Myocyte (in vitro differentiated cells): ENCODE measurements at places on chromosomes 7 and 10. TPM values are rescaled to one million over a fixed set of nuclear protein-coding genes. Genes with fewer than 3 reads are reported as not detected.

The NKX1-2 gene
- not detected in 2 replicates for total RNA-seq

The LRIT1 gene
- total RNA-seq = 0.11 TPM in 1 of 2 replicates, not detected in the other

The VENTX gene
- 0.05 TPM in 1 of 2 replicates, not detected in the other for total RNA-seq

The ASB10 gene
- total RNA-seq = 0.99 TPM in 1 of 2 replicates, not detected in the other

The BAMBI gene
- total RNA-seq = 0.47 and 4.6 TPM in 2 replicates

The HIP1 gene
- 26.7 and 59.5 TPM in 2 replicates for total RNA-seq

The MSS51 gene
- total RNA-seq = 6.6 and 8.1 TPM in 2 replicates

The CPA4 gene
- total RNA-seq = 4.0 and 5.7 TPM in 2 replicates

The NOD1 gene
- total RNA-seq = 12.0 and 14.1 TPM in 2 replicates

DNA sequence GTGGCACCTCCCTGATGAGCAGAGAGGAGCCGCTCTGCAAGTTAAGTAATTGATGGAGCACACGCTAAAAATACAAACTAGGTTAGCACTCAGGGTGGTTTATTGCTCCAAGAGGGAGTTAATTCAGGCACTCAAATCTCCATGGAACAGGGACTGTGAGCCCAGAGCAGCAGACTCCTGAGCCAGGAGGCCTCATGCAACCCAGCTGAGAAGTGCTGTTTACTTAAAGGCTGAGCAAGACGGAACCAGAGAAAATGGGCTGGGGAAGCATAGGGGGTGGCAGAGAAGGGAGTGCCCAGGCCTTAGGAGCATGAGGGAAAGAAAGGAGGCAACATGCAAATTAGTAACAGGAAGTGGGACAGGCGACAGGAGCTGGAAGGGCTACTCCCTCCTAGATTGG is 174.1 kb downstream of the KCNMA1 start:
- DNase-seq = no peak

DNA sequence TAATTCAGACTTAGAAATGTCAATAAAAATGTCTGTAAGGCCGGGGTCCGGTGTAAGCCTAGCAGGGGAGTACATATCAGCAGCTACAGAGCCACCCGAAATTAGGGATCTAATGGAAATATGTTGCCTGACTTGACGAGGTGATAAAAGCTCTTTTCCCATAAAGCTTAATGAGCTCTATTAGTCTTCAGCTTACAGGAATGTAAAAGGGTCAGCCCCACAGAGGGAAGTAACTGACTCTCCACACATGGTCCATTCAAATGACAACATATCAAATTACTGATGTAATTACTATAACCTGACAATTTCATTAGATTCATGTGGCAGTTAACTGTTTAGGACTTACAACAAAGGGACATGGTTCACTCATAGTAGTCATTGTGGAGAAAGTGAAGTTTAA is 62.3 kb downstream of the ATE1 start:
- DNase-seq = no peak

DNA sequence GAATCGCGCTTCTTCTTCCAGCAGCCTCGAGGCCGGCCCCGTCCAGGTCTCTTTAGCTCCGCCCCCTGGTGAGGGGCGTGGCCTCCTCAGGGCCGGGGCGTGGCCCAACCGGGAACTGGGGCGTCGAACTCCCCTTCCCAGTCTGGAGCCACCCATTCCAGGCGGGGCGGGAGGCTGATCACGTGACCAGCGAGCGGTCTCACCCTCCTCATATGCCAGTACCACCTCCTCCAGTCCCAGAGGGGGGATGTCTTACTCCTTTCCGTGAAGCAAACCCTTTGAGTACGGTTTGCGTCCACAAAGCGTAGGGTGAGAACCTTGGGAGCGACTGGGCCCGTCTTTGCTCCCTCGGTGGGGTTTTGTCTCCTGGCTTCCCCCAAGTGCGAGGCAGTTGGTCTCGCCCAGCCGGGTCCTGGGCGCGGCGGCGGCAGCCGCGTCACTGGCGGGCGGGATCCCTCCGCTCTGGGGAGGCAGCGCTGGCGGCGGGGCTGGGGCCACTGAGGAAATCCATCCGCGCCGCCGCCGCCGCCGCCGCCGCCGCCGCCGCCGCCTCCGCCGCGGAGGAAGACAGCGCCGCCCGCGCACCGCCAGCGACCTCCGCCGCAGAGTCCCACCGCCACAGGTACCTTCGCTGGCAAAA is at the start of gene GNB2:
TSS of gene GNB2 (plus strand) at position 439 of the 640 bp plus-strand sequence. CDS start 2,526 bp downstream, outside the sequence.
- peak; percentile 100 for DNase-seq

DNA sequence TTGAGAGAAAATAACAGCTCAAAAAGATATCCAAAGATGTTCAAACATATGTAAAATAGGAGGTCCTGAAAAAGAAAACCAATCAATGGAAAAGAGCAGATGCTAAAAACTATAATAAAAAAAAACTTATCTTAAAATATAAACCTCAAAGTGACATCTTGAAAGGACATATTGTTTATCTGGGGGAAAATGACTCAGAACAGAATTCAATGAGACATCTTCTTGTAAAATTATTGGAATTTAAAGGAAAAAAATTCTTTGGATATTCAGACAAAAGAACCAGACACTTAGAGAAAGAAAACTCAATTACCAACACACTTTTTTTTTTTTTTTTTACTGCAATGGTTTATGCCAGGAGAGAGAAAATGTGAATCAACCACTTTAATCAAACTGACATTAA is 58.9 kb downstream of the NAMPT start:
- no peak for DNase-seq

DNA sequence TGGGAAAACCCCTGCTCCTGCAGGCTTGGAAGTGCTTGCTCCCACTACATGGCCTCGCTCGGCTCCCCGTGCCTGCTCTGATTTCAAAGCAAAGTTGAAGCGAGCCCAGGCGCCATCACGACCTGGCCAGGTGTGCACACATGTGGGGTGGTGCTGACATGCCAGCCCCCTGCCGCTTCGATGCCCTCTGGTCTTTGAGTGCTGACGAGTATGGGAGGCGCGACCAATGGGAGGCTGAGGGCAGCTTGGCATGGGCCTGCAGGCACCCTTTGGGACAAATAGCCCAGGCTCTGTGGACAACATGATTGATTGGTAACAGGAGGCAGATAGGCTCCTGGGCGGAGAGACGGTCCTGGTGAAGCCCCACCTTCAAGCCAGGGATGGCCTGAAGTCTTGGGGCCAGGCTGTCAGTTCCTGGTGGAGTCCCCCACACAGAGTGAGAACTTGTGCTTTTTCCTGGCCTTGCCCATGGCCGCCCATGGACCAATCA is 252.4 kb upstream of the SEMA3A start:
- DNase-seq = no peak

DNA sequence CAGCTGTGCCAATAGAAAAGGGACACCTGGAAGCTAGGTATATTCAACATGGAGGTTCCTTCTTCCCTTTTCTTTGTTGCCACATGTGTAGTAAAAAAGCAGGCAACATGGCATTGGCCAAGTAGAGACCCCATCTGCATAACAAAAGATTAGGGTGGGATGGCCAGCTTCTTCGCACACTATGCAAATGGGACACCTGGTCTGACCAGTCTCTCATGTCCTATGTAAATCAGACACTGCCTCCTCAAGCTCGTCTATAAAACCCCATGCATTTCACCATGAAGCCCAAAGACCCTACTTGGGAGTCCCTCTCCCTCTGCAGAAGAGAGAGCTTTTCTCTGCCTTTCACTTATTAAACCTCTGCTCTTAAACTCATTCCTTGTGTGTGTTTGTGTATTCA is 53.9 kb downstream of the MYL10 start:
- no peak for DNase-seq

- no peak for DNase-seq
Measured at GRCh38 chr7:21472029-21472428, 44.1 kb downstream of the SP4 start.

DNA sequence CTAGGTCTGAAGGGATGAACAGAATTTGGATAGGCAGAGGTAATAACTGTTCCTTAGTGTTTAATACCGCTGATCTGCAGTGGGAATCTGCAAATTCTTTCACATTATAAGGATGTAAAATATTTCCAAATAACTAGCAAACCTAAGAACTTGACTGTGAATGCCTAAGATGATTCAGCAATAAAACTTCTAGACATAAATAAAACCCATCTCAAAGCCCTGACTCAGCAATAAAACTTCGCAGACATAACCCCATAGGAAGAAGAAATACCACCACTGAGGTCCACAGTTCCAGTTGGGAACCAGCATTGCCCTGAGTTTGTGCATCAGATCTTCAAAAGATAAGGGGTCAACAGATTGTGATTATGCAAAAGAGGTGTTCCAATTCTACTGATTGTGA is 354.2 kb downstream of the GFRA1 start:
- DNase-seq = no peak

DNA sequence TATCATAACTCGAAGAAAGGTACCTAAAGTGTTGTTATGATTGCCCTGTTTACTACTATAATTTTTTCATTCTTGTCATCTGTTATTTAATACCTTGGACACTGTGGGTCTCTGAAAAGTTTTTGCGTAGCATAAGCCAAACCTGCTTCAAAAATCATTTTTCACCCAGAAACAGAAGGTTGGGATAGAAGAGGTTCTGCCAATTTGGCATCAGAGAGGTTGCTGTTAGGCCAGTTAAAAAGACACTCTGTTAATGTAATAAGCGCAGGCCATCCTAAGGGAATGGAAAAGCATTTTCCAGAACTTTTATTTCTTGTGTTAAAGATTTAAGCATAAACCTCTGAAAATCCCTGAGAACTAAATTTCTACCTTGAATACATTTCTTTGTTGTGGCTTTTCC is 212.2 kb downstream of the BMPER start:
- DNase-seq = no peak

DNA sequence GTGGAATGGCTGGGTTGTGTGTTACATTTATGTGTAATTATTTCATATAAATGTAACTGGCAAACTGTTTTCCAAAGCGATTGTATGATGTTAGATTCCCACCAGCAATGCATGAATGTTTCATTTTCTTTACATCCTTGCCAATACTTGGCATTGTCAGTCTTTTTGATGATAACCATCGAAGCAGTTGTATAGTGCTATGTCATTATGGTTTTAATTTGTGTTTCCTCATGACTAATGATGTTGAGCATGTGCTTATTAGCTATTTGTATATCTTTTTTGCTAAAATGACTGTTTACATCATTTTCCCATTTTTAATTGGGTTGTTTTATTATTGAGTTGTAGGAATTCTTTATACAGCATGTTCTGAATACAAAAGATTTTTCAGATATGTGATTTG is 22.3 kb downstream of the AHCYL2 start:
- no peak for DNase-seq

GRCh38 chr7:100837099-100837836 is 9.9 kb upstream of the EPHB4 start:
- peak; percentile 97 for DNase-seq

- DNase-seq = no peak
Measured at GRCh38 chr7:76086070-76086469, 38.2 kb downstream of the MDH2 start.

DNA sequence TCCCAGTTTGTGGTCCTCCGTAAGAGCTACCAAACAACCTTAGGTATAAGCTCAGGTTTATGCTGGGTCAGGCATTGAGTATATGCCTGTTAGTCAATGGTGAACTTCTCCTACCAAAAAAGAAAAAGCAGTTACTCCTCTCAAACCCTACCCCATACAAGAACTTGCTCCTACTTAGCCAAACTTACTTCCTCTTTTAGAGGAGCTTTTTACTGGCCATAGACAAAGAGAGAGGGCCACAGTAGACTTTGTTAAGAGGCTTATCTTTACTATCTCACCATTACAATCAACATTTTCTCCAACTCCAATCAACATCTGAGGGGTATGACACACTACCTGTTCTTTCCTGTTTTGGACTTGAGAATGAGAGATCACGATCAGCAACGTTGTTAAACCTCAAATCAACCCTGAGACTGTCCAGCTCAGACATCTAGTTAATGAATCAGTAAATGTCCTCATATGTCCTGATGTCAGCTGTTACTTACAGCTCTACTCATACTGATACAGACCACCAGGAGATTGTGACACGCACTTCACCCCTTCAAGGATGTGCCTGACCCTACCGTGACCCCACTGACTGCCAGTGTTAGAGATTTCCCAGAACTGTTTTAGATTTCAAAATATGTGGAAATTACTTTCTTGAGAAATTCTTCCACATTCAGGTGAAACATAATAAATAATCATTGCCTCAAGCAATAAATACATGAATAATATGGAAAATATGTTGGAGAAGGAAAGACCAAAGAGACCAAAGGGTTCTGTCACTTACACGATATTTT is 18.4 kb upstream of the CCDC71L start:
- peak; percentile 24 for DNase-seq

- no peak for DNase-seq
Measured at GRCh38 chr10:118214776-118215175, 127.3 kb downstream of the FAM204A start.

DNA sequence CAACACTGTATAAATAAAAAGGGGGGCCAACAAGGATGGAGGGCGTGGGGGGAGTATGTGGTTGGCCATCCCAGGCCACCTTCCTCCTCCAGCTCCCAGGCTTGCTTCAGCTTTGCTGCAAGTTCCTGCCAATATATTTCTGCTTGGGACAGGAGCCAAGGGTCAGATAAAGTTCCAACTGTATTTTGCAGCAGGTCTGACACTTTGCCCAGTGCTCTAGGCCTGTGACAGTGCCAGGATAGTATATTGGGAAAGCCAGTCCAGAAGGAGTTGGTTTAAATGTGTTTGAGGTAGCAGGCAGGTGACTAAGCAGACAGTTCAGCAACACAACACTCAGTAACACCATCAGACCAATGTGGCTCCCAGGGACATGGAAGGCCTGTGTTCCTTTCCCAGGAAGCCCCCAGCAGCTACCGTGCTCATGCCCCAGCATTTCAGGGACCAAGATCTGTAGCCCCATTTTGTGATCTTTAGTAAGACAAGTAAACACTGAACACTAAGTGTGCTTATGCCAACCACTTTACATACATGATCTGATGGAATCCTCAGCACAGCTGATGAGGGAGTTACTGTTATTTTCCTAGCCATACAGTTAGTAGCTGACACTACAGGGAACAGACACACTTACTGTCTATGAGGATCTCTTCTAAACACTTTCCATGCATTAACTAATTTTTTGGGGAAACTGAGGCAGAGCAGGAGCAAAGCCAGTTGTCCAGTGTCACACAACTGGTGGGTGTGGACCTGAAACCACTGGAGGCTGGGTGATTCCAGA is 38.9 kb downstream of the DNAJB12 start:
- peak; percentile 79 for DNase-seq

- DNase-seq = no peak
Measured at GRCh38 chr7:147774461-147774860, 816.1 kb upstream of the C7orf33 start.
